Frontal cortex (tissue), 4 donors: ENCODE measurements at places on chromosomes 5 and 9.

DNA sequence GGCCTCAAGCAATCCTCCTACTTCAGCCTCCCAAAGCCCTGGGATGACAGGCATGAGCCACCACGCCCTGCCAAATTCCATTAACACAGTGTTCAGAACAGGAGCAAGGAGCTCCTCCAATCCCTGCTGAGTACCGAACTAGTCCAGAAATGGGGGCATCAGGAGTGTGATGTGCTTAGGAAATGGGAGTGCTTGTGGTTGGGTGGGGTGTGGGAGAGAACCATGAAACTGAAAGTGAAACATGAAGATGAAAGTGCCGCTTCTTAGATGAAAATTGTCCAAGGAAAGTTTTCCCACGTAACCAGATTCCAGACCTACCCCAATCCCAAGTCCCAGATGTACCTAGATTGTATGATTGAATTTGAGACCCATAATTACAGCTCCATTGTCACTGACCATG is 16.7 kb upstream of the ZNF131 start:
- no peak for DNase-seq

DNA sequence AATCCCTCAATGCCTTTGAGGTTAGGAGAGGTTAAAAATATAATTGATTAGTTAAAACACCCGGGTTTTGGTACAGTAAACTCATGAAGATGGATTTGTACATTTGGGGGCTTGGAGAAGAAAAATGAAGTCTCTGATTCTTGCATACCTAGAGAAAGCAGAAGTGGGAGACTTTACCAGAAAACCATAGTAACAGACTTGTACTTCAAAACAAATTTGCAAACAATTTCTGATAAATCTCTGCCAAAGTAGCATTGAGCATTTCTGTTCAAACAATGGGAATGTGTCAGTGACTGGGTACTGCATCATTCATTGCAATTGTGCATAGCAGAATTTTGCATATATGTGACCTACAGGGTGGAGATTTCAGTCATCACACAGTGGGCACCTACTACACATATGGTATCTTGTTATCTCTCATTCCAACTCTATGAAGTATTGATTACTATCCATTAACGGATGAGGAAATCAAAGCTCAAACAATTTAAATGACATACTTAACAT is 256.9 kb downstream of the PLK2 start:
- no peak for DNase-seq

DNA sequence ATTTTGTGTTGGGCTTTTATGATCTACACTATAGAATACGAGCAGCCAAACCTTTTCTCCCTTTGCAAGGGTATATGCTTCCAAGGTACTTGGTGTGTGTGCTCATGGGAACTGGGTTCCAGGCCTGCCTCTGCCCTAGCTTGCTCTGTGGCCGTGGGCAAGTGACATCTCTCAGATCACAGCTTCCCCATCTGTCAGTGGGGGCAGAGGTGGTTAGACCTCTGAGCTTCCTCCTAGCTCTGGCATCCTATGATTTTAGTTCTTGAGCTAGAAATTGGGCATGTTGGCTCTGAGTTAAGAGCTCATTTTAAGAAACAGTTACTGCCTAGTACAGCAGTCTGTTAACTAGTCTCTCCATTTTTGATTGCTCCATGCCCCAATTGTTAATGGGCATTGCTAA is 12.5 kb upstream of the CCNJL start:
- no peak for DNase-seq

DNA sequence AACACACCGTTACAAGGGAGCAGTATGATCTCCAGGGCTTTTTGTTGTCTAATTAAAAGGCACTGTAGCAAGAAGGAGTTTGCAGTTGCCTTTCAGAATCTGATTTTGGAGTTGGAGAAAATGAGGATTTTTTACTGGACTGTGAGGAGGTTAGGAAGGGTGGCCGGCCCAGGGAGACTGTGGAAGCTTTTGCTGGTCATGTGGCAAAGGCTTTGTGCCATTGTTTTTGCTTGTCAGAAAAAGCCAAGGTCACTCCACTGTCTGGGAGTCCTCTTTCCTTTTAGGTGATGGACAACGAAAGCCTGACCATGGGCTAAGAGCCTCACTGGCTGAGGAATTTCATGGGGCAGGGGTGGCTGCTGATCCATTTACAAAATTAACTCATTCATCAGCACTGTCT is 10.3 kb upstream of the WHRN start:
- no peak for DNase-seq

GRCh38 chr9:79574136-79574535 is 2.4 kb downstream of the TLE4 start:
- no peak for DNase-seq
